Aorta (tissue), 5 donors: ENCODE measurements at places on chromosomes 11 and 22. TPM values are rescaled to one million over a fixed set of nuclear protein-coding genes. Genes with fewer than 3 reads are reported as not detected.

DNA sequence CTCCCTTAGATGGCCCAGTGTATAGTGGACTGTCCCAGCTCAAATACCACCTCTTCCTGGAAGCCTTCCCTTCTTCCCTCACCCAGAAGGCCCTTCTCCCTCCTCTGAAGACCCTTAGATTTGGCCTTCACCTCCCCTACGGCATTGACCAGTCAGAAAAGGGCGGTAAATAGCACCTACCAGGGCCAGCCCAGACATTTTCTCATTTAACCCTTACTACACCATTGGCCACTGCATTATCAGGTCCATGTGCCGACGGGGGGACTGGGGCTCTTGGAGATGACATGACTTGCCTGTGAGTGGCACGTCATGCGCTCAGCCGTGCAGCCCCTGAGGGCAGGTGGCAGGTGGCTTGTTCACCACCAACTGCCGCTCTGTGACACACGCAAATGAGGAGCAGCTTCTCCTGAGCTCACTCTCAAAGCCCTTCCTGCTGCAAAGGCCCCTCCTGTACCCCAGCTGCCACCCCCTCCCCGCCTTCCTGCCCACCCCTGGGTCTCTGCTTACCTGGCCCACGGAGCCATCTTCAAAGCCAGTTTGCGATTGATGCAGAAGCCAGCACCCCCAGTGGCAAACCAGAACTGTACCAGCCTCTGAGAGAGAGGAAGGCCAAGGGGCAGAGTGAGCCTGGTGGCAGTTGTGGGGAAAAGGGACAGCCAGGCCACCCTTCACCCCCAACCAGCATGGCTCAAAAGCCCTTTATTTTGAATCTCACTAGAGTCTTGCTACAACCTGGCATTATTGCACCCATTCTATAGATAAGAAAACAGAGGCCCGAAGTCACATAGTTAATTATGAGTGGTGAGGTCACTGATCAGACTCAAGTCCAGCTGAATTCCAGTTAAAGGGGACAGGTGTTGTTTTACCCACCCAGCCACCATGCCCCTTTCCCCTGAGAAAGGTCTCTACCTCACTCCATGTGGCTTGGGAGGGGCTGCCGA is 9.5 kb downstream of the MFNG start:
- DNase-seq = no peak

MAPK8IP2 gene
- 0.24 TPM for total RNA-seq

- DNase-seq = no peak
Observed at GRCh38 chr22:29947410-29948384, 64.7 kb downstream of the MTMR3 start.

- DNase-seq = no peak
Observed at GRCh38 chr11:76977791-76978190, 56.4 kb upstream of the B3GNT6 start.

GRCh38 chr11:36492724-36493304 is 17.3 kb downstream of the TRAF6 start:
- no peak for DNase-seq

DNA sequence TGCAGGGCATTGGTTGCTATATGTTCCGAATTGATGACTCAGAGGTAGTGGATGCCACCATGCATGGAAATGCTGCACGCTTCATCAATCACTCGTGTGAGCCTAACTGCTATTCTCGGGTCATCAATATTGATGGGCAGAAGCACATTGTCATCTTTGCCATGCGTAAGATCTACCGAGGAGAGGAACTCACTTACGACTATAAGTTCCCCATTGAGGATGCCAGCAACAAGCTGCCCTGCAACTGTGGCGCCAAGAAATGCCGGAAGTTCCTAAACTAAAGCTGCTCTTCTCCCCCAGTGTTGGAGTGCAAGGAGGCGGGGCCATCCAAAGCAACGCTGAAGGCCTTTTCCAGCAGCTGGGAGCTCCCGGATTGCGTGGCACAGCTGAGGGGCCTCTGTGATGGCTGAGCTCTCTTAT is 5.4 kb upstream of the TTC36 start:
- DNase-seq = no peak

DNA sequence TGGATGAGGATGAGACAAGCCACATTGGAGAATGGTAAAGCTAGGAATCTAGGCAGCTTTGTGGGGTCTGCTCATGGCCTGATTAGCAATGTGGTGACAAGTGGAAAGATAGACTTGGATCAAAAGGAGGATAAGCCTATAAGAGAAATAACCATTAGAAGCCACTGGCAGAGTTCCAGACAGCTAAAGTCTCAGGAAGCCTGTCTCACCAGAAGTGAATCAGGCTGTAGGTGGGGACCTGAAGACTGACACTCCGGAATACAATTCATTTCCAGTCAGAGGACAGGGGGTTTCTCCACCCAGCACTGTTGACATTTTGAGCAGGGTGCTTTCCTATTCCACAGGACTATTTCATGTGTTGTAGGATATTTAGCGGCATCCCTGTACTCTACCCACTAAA is 129.7 kb downstream of the ARHGAP42 start:
- no peak for DNase-seq

DNA sequence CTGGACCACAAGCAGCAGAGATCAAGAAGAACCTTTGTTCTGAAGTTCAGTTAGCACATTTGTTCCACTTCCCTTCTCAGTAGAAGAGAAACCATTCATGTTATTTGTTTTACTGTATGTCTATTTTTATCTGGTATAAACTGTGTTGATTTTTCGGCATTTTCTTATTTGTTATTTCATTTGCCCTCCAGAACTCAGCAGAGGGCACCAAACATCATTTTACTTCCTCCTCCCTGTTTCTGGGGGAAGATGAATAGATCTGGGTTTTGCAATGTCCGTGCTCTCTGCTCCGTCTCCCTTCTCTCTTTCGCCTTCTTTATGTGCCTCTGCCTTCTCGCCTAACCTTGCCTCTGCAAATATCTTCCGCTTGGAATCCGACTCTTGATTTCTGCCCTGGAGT is 366.9 kb downstream of the NTM start:
- no peak for DNase-seq

CTNND1 gene
- 167 TPM for total RNA-seq

- no peak for DNase-seq
Observed at GRCh38 chr11:119615003-119615881, 113.8 kb downstream of the NECTIN1 start.
